ENCODE measurements at places on chromosomes 6 and 20.

GRCh38 chr6:138673346-138674014 lies 100.1 kb upstream of the CCDC28A start:
- DNase-seq, result no peak

- DNase-seq, result no peak
Measured at GRCh38 chr6:36114798-36115408, 15.4 kb upstream of the MAPK13 start.

GRCh38 chr6:97123652-97124051 lies 159.4 kb downstream of the MMS22L start:
- no peak for DNase-seq

DNA sequence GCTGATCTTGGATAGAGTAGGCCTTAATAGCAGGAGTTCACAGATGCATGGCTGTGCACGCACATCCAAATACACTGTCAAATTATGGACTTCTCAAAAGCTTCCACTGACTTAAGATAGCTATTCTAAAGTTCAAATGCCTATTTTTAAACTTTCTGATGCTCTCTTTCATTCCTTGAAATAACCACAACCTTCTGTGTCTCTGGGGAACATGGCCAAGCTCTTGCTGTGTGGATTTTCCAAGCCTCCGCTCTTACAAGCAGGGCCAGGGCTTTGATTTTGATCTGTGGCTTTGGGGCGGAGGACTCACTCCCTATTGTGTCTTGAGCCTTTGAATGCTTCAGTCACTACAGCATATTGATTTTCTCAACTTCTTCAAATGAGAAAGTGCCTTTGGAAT lies 35.7 kb upstream of the SNRPB2 start:
- no peak for DNase-seq

DNA sequence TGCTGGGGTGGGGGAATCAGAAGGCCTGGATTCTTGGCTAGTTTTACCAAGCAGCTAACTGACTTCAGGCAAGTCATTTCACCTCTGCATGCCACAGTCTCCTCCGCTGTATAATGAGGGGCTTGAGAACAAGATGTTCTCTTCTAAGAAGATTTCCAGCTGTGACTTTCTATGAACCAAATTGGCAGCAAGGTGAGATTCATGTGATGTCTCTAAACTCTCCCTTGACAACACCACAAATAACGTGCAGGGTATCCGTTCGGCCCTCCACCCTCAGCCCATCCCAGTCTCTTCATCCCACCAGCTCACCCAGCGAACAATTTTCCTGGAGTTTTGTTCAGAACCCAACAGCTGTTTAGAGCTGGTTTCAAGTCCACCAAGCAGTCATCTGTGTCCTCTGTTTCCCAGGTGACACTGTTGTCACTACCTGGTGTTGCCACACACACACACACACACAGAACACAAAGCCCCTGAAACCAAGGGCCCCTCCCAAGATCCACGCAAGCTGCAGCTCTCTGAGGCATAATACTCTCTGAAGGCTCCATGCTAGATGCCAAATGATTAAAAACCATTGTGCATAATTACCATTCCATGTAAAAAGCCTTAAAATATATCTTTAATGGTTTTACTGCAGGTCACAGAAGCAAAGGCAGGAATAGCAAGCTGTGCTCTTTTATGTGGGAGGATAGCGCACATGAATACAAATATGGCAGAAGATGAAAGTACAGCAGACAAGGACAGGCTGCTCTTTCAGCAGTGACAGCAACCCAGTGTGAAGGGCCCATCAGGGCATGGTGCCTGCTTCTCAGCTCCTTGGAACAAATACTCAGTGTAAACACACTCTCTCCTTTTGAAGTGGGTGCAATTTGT lies 48.2 kb downstream of the ARHGAP18 start:
- no peak for DNase-seq

DNA sequence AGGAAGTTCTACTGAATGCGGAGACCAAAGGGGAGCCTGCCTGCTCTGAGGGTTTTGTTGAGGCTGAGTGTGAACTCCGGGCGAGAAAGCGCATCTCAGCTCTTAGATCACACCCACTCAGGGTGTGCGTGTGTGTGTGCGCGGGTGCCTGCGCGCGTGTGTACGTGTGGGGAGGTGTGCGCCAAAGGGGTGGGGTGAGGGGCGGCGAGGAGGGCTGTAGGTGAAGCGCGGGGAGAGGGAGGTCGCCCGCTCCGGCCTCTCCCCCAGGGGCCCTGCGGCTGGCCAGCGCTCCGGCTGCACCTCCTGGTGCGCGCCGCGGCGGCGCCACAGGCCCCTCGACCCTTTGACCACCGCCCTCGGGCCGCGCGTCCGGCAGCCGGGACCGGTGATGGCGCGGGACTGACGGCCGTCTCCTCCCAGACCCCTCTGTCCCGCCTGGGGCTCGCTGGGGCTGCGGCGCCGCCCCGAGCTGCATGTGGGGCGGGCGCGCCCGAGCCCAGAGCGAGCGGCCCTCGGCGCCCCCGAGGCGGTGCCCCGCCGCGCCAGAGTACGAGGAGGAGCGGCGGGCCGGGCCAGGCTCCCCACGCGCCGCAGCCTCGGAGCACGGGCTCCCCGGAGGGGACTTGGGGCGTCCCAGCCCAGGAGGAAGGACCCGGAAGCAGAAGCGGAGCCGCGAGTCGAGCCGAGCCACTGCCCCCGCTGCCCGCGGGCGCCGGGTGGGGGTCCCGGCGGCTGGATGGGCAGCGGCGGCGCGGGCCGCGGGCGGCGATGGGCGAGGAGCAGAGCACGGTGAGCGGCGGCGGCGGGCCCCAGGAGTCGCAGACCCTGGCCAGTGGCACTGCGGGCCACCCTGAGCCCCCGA lies at the start of gene RNF217:
RNF217 (plus strand) TSS at position 661 of the 862 bp plus-strand sequence; CDS start at position 769, 108 bp downstream.
- DNase-seq, result peak; percentile 4

GRCh38 chr6:82330171-82330804 lies 33.3 kb upstream of the TPBG start:
- DNase-seq, result no peak

GRCh38 chr6:138105880-138106664 lies 1.1 kb downstream of the PERP start:
- no peak for DNase-seq

- no peak for DNase-seq
Measured at GRCh38 chr20:45268531-45268930, 14.2 kb upstream of the SLPI start.

GRCh38 chr6:136073216-136073615 lies 176.9 kb downstream of the MTFR2 start:
- DNase-seq, result no peak

DNA sequence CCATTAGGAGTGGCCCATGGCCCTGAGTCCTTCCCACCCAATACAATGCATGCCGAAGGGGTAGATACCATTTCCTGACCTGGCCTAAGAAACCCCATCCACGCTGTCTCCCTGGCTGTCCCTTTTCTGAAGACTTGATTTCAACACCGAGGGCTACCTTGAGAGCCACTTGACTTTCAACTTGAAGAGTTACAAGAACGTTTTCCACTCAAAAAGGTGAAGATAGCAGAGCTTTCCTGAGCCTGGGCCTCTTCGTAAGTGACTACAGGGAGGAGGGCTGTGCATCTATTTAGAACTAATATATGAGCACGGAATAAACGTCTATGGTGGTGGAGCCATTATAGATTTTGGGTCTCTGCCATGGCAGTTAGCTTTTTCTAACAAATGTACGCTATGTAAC lies 14.4 kb upstream of the PPP1R14C start:
- no peak for DNase-seq

GRCh38 chr6:92667843-92668242 lies 751.5 kb downstream of the EPHA7 start:
- no peak for DNase-seq

DNA sequence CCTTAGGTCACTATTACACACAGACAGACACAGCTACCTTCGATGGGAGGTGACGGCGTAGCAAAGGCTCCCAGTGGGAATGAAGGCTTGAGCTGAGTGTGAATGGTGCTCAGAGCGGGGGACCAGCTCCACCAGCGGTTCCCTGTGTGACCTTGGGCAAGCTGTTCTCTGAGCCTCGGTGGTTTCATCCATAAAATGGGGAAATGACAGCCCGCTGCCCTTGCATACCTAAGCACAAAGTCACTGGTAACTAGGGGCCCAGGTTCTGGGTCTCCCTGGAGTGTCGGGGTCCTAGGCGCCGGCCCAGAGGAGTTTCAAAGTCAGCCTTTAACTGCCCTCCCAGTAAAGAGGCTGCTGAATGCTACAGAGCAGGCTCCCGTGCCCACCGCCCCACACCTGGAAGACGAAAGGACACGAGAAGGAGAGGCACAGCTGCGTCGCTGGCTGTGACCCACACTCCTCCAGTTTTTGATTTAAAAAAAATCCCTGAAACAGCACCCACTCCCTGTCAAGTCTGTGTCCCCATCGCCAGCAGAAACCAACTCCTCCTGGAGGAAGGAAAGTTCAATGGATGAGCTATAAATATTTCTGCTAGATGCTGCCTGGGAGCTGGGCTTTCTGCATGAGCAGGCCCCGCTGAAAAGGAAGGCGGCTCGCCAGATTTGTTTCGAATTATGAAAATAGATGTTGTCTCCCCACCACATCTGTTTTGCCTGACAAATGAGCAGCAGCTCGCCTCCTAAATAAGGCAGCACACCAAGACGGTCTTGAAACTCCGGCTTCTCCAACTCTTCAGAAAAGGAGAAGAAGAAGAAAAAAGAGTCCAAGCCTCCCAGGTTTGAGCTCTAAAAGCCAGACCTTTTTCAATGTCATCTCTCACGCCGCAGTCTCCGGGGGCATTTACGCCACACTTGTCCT lies 27.4 kb downstream of the PMEPA1 start:
- no peak for DNase-seq

DNA sequence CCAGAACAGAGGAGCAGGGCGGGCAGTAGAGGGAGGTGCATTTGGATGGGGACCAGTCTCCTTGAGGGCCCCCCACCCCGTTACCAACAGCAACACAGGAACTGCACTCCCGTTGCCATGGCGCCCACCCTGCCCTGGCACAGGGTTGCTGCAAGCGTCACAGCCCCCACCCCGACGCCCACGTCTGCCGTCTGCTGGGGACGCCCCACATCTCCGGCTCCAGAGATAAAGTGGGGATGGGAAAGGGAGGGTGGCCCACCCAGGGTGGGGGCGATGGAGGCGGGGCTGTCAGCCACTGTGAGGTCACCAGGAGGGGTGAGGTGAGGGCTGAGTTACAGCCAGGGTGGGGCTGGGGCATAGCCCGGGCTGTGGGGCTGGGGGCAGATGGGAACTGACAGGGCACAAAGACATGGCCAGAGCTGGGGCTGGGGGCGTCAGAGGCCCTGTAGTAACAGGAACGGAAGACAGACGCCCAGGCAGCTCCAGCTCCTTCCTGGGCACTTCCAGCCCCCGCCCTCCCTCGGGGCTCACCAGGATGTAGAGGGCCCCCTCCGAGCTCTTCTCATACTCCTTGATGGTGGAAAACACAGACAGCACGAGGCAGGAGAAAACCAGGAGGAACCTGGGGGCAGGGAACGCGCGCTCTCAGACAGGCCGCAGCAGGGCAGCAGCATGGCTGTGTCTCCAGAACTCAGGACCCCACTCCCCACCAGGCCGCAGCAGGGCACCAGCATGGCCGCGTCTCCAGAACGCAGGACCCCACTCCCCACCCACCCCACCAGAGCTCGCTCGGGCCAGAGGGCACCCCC lies 26.0 kb downstream of the KCNQ2 start:
- no peak for DNase-seq

DNA sequence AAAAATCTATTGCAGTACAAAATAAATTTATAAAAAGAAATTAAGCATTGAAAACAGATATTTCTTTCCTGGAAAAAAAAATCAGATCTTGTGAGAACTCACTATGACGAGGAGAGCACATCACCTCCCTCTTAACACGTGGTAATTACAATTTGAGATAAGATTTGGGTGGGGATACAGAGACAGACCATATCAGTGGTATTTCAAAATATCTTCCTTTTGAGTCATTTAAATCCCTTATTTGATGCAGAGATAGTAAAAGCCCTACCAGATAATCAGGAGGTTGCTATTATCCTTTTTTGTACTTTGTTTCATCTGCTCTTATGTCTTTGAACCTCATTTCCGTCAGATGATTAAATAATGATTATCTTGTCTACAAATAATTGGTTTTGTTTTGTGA lies 800.4 kb downstream of the KIF16B start:
- no peak for DNase-seq

GRCh38 chr6:152948150-152948768 lies 34.6 kb downstream of the FBXO5 start:
- DNase-seq, result no peak

DNA sequence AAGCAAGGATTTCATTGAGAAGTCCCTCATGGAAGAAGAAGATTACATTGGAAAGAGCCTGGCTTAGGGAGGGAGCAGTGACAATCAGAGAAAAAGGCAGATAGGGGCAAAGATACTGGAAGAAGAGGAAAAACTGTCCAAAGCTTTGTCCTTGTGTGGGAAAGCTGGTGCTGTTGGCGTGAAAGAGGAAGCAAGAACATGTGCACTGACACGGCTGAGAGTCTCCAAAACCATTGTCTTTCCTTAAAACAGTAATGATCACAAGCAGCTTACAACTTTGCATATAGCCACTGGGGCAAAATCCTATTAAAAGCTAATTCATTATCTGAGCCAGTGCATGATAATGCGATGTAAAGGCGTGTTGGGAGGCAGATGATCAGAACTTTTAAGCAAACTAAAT lies 85.1 kb upstream of the ESR1 start:
- DNase-seq, result no peak

- no peak for DNase-seq
Measured at GRCh38 chr6:21972516-21972915, 324.3 kb downstream of the PRL start.
